ENCODE measurements at places on chromosomes 6 and 20.
A peak's percentile ranks its signal among the peaks of the same experiment; 100 is the strongest.

GRCh38 chr6:159415540-159415939 lies 246.3 kb downstream of the FNDC1 start:
- DNase-seq = no peak

DNA sequence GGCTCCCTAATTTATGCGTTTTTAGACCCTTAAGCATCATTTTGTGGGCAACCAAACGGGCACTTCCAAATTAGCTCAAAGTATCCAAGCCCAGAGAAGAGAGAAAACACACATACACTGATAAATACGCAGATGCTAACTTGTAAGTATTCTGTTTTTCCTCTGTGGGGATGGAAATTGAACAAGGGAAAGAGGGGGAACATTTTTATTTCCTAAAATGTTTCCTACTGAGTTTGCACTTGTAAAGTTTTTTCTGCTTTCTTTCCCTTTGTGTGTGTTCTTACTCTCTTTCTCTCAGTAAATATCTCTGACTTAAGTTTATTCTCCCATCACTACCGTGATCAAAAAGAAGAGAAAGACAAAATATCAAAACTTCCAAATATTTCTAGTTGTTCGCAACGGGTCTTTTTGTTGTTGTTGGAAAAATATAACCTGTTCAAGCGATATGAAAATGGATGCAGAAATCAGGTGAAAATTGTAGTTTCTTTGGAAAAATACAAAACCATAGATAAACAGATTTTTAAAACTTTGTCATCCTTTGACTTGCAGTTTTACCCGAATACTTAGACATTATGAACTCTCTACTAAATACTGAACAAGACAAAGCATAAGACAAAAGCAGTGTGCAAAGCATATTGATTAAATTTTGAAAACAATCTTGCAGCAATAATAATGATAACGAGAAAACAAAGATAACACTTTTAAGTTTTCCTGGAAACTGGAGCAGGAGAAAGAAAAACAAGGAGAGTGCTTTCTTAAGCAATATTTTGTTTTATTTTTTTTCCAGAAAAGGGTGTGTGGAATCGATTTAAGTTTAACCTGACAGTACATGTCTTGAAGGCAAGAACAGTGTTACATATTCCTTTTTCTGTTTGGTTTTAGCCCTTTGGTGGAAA lies 1.0 kb upstream of the NKX2-4 start:
- DNase-seq = no peak

- no peak for DNase-seq
Observed at GRCh38 chr20:15925376-15925775, 647.9 kb downstream of the KIF16B start.

- no peak for DNase-seq
Observed at GRCh38 chr6:95660544-95660943, 83.2 kb downstream of the MANEA start.

DNA sequence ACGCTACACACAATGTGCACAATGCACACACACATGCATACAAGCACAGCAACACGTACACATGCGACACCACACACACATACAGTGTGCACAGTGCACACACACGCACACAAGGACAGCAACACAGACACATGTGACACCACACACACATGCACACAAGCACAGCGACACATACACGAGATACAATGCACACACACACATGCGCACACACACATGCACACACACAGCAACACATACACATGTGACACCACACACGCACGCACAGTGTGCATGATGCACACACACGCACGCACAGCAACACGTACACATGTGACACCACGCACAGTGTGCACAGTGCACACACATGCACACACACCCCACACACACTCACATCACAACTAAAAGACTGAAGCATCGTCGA lies 327.3 kb downstream of the THBS2 start:
- DNase-seq = no peak

GRCh38 chr20:5197847-5198650 lies 71.2 kb downstream of the CDS2 start:
- no peak for DNase-seq

GRCh38 chr20:41616228-41616627 lies 1.9 kb downstream of the CHD6 start:
- no peak for DNase-seq

- DNase-seq = no peak
Observed at GRCh38 chr20:1900321-1900801, 5.2 kb downstream of the SIRPA start.

DNA sequence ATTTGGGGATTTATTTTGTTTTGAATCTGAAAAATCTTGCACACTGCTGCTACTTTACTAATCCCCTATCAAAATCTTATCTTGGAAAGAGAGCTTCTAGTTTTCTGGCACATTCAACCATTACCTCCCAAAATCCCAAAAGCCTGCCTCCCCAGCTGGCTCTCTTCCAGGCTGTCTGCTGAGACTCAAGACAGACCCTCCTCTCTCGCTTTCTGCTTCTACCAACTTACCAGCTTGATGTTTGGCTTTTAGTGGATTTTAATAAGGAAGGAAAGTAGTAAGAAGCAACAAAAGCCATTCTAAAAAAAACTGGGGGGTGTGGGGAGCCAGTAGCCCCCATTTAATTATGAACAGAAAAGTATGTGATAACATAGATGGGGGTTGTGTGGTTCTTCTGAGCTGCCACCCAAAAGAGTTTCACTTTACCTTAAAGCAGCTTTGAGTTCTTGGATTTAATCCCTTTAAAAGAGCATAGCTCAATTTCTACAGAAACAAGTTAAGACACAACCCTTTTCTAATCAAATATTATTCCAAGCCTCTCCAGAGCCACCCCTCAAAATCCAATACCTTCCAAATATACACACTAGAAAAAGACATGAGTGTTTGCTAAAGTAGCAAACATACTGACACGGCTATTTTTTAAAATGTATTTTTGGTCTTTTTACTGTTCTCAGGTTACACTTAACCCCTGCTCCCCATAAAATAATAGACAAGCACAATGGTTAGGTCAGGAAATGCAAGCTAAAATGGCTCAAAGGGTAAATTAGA lies 71.7 kb downstream of the ATP9A start:
- DNase-seq = no peak

DNA sequence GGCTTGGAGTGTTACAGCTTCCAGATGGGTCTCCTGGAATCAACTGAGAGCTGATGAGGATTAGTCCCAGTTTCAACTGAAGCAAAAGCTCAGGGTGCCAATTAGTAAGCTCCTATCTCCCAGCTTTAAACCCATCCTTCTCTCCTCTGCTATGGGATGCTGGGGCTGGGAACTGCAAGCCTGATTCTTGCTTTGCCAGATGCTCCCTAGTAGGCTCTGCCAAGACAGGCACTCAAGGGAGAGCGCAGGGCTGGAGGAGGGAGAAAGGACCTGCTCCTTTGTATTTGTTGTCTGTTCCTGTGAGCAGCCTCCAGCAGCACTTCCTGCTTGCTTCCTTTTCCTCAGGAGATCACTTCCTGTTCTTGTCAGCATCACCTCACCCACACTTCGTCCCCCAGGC lies 309.7 kb downstream of the KIF16B start:
- no peak for DNase-seq

DNA sequence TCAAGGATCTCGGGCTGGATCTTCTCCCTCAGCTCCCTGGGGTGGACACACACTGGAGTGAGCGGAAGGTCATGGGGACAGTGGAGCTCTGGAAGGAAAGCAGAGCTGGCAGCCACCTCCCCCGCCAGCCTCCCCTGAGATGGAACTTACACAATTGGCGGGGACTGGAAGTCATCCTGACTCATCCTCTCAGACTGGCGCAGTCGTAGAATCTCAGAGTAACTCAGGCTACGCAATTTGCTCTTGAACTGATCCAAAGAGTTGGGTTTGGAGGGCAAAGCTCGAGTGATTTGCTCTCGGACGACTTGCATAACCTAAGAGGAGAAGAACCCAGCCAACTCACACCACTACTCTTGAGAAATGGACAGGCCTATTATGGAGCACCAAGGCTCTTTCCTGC lies 34.8 kb downstream of the ELMO2 start:
- DNase-seq = no peak

- peak; percentile 1 for DNase-seq
Observed at GRCh38 chr6:33144373-33144772, 47.9 kb downstream of the COL11A2 start.

DNA sequence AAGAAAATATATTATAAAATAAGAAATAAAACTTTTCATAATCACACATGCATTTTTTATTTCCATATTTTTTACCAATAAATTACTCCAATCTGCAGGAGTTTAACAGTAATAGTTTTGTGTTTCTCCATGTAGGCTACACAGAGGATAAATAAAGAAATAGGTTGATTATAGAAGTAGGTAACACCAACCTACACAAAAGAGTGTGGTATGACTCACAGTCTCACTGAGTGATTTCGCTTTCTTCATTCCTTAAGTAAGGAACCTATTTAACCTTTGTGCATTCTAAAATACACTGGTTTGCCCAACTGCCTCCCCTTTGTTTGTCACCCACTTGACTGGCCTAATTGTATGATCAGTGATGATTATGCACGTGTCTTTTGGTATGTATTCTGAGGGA lies 244.2 kb upstream of the RIMS1 start:
- no peak for DNase-seq

DNA sequence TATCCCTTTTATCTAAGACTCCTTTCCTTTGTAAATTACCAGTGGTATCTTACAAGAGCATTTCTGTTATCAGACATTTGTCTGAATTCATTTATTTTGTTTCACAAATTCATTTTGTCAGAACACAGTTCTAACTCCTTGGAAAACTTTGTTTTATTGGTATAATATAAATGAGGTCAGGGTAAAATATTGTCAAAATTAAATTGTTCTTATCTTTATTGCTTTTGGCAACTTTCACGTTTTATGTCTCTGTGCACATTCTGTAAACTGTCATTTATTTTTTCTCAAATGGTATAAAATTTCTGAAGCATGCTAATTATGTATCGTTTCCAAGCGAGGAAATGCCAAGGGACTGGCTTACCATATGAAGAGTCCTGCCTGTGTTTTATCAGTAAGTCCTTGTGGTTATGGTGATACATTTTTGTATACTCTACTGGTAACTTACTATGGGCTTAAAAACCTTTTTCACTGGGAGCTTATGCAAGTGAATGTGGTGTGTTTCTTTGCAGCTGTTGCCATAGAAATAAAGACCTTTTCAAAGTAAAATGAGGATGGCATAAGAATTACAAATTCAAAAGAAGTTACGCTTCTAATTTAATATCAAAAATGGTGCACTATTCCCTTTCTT lies 214.2 kb downstream of the COL19A1 start:
- DNase-seq = no peak

DNA sequence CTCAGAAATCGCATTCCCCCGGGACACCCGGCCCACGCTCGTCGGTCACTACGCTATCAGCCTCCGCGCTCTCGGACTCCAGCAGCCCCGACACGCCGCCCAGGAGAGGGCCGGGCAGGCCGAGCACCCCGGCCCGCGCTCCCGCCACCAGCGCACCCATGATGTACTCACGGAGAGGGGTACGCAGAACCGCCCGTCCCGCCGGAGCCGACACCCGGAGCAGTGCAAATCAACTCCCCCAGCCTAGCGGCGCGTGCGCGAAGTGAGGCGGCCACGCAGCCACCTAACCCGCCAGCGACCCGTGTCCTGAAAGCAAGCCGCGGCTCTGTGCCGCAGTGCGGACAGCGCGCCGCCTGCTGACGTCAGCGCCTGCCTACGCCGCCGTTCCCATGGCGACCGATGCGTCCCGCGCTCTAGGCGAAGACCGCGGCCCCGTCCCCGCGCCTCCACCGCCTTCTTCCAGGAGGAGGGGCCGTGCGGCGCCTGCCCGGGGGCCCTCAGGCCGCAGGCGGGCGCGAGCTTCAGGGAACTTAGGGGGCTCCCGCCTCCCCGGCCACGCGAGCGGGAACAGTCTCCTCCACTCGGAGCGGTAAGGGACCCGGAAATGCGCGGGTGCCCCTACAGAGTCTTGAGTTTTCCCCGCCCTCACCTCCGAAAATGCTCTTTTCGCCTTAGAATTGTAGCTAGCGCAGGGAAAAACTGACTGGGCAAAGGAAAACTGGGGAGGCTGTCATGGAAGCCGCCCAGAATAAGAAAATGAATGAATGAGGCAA lies at the start of gene AHI1:
TSS of gene AHI1 (minus strand) at position 329 of the 773 bp plus-strand sequence. CDS start 5,503 bp downstream, outside the sequence.
- peak; percentile 92 for DNase-seq

GRCh38 chr6:33620856-33621710 lies at the start of gene ITPR3:
TSS of gene ITPR3 (plus strand) at chr6:33621322. CDS start at chr6:33621603, 281 bp downstream.
- peak; percentile 75 for DNase-seq

DNA sequence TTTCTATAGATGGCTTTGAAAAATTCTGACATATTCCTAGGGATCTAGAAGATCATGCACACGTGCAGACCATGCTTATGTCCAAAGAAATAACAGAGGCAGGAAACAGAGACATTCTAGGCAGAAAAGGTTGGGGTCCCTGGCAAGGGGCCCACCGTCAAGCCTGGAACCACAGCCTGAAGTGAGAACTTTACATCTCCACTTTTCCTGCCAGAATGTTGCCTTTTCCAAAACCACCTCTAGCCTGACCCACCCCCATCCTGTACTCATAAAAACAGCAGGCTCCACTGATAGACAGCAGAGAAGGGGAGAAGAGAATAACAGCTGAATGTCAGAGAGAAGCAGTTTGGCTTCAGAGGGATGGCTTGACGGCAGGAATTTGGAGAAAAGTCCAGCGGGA lies 257.3 kb upstream of the NT5E start:
- DNase-seq = no peak

- no peak for DNase-seq
Observed at GRCh38 chr20:62606551-62607201, 35.6 kb upstream of the SLCO4A1 start.

DNA sequence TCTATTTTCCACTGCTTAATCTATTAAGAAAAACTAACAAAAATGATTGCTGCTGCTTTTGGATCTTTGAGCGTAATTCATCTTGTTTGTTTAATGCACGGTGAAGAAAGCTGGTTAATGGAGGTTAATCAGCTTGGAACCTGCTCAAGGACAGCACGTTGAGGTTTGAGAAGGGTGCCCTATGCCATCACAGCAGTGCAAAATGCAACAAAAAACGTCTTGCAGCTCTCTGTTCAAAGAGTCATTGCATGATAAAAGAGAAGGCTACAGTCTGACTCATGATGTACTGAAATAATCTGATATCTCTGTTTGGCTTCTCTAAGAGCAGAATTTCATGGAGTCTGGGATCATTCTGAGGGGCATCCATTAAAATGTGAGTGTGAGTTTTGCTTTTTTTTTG lies 80.6 kb upstream of the PREP start:
- DNase-seq = no peak

DNA sequence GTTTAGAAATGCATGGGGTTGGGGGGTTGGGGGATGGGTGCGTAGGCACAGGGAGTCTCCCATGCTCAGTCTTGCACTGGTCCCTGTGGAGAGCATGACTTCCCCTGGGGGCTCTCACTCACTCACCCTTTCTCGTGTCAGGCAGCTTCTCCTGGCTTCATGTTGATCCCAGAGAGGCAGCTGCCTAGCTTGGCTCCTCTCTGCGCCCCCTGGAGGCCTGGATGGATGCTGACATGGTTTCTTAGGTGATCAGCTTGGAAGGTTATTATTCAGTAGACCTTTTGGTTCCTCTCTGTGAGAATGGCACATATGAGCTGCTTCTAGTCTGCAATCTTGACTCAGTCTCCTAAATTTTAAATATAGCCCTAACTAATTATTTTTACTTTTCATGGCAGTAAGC lies 109.3 kb upstream of the FAM83B start:
- no peak for DNase-seq

Measured in CD4-positive, alpha-beta T cell treated with Interferon alpha-2 for 1 hour (primary cell).